ENCODE measurements at places on chromosomes 12 and 14.

- peak within 1 kb of the TSS; percentile 43 for H3K4me3 ChIP-seq
- no peaks in the 10 kb centered on the region for H3K36me3 ChIP-seq
- peak within 1 kb of the TSS; percentile 80 for H3K27ac ChIP-seq
- peaks cover 8% of the 10 kb centered on the region for H3K4me1 ChIP-seq
Observed at GRCh38 chr14:73612339-73613045, at the start of gene ACOT6. ACOT6 (plus strand) TSS chr14:73612517; CDS start chr14:73612572, 55 bp downstream.

GRCh38 chr14:73723406-73723796 lies 9.2 kb upstream of the PNMA1 start:
- H3K4me1 ChIP-seq: peaks cover 2% of the 10 kb centered on the region
- H3K36me3 ChIP-seq: peaks cover 39% of the 10 kb centered on the region
- H3K27me3 ChIP-seq: no peaks in the 10 kb centered on the region
- H3K27ac ChIP-seq: peak overlapping the region; percentile 59

DNA sequence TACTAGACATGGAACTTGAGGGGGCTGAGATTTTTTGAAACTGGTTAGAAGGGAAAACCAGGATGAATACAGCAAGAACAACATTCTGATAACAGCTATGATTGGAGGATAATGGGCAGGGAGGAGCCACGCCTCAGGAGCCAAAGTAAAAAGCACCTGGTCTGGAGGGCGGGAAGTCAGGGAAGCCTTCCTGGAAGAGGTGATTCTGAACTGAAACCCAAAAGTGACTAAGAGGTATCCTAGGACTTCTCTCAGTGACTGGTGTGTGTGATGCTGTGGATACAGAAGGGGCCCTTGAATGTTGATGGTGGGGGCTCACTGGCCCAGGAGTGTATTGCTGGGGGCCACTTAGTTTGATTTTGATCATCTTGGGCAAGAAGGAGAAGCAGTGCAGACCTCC lies 18.8 kb upstream of the GPR68 start:
- no peaks in the 10 kb centered on the region for H3K36me3 ChIP-seq
- H3K4me3 ChIP-seq: no peak overlapping the region
- no peak for DNase-seq
- peaks cover 11% of the 10 kb centered on the region for H3K4me1 ChIP-seq

DNA sequence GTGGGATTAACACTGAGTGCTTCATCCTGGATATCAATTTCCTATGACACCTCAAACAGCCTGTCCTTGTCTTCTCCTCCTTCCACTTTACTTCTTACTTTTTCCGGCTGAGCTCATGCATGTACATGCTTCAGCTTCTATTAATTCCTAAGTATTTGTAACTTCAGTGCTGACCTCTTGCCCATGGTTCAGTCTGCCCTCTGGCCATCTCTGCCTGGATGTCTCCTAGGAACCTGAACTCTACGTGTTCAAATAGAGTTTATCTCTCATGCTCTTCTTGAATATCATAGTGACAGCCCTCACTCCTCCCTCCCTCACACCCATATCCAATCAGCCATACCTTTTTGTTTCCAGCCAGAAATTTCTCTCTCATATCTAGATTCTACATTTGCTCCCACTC lies 141.6 kb downstream of the ATP23 start:
- no peak overlapping the region for H3K4me3 ChIP-seq
- H3K36me3 ChIP-seq: no peaks in the 10 kb centered on the region
- no peak overlapping the region for H3K27ac ChIP-seq
- H3K4me1 ChIP-seq: no peaks in the 10 kb centered on the region
- no peaks in the 10 kb centered on the region for H3K27me3 ChIP-seq

- H3K36me3 ChIP-seq: no peaks in the 10 kb centered on the region
- no peaks in the 10 kb centered on the region for H3K27me3 ChIP-seq
- peak within 1 kb of the TSS; percentile 54 for H3K4me3 ChIP-seq
- DNase-seq: peak; percentile 83
- H3K27ac ChIP-seq: peak within 1 kb of the TSS; percentile 90
- H3K4me1 ChIP-seq: peaks cover 6% of the 10 kb centered on the region
Observed at GRCh38 chr12:15910864-15911721, at the start of gene DERA. DERA (plus strand) TSS chr12:15911332; CDS start chr12:15911384, 52 bp downstream.

DNA sequence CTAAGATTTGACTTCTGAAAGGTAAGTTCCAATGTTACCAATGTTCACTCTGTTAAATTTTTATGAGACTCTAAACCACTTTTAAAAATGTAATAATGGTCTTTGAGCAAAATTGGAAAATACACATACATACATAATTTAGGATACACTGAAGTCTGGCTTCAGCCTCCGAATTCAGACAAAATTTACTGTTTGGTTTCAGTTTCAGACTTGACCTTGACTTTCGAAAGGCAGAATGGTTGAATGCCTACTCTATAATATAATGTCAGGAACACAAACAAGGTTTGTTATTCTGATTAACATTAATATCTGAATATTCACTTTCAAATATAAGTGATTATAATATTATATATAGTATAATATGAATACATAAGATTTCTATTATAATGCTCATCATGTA lies 74.1 kb upstream of the KRAS start:
- H3K4me3 ChIP-seq: no peak overlapping the region
- peaks cover 11% of the 10 kb centered on the region for H3K4me1 ChIP-seq
- no peak for DNase-seq
- no peaks in the 10 kb centered on the region for H3K27me3 ChIP-seq

- H3K27ac ChIP-seq: no peak overlapping the region
- H3K36me3 ChIP-seq: no peaks in the 10 kb centered on the region
- no peak for DNase-seq
- H3K4me1 ChIP-seq: no peaks in the 10 kb centered on the region
Observed at GRCh38 chr14:79916281-79916680, 295.0 kb downstream of the DIO2 start.

GRCh38 chr12:128867466-128867865 lies 14.2 kb downstream of the GLT1D1 start:
- DNase-seq: no peak
- H3K27ac ChIP-seq: no peak overlapping the region
- no peak overlapping the region for H3K4me3 ChIP-seq
- no peaks in the 10 kb centered on the region for H3K36me3 ChIP-seq
- no peaks in the 10 kb centered on the region for H3K4me1 ChIP-seq

DNA sequence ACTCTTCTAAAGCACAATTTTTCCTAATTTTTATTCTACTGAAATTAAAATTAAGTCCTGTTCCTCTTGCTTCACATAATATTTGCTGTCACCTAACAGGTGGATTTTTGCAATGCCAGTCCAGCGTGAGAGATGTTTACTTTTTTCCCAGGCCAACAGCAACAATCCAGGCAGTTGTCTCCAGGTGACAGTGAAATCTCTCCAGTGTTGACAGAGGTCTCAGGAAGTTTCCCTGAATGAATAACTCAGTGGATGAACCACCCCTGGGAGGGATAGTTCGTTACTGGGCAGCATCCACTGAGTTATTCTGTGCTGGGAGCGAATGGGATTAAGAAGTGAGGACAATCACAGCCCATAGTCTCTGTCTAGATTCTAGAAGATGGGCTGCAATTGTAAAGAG lies 7.1 kb upstream of the NT5DC3 start:
- H3K4me3 ChIP-seq: no peak overlapping the region
- H3K27me3 ChIP-seq: no peaks in the 10 kb centered on the region
- no peak overlapping the region for H3K27ac ChIP-seq
- DNase-seq: no peak
- H3K36me3 ChIP-seq: no peaks in the 10 kb centered on the region

DNA sequence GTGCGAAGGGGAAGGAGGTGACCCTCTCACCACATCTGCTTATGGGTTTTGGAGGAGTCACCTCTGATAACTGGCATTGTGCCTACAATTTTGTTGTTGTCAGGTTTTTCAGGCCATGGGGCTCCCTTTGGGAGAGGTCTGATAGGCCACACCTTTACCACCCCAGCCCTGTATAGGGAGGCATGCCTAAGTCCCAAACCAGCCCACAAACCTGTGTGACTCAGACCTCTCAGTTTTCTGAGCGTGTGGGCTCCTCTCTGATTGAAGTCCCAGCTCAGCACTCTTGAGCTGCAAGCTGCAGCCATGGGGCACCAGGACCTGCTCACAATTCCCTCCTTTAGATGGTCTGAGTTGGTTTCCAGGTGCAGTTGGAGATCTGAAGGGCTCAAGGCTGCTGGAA lies 1429.3 kb upstream of the TMEM132C start:
- no peak overlapping the region for H3K4me3 ChIP-seq
- H3K27ac ChIP-seq: no peak overlapping the region
- DNase-seq: no peak
- H3K27me3 ChIP-seq: no peaks in the 10 kb centered on the region
- H3K4me1 ChIP-seq: no peaks in the 10 kb centered on the region
- H3K36me3 ChIP-seq: no peaks in the 10 kb centered on the region

GRCh38 chr12:102281231-102281630 lies 83.6 kb upstream of the PMCH start:
- no peaks in the 10 kb centered on the region for H3K4me1 ChIP-seq
- H3K36me3 ChIP-seq: no peaks in the 10 kb centered on the region
- no peak for DNase-seq
- no peak overlapping the region for H3K4me3 ChIP-seq
- no peaks in the 10 kb centered on the region for H3K27me3 ChIP-seq

- H3K4me3 ChIP-seq: peak overlapping the region; percentile 18
- peaks cover 30% of the 10 kb centered on the region for H3K4me1 ChIP-seq
- peak overlapping the region; percentile 72 for H3K27ac ChIP-seq
Observed at GRCh38 chr12:53231671-53231920, 413 bp downstream of the RARG start.

GRCh38 chr14:52873694-52874093 lies 77.2 kb downstream of the FERMT2 start:
- H3K4me1 ChIP-seq: no peaks in the 10 kb centered on the region
- DNase-seq: no peak
- no peak overlapping the region for H3K4me3 ChIP-seq
- no peak overlapping the region for H3K27ac ChIP-seq

DNA sequence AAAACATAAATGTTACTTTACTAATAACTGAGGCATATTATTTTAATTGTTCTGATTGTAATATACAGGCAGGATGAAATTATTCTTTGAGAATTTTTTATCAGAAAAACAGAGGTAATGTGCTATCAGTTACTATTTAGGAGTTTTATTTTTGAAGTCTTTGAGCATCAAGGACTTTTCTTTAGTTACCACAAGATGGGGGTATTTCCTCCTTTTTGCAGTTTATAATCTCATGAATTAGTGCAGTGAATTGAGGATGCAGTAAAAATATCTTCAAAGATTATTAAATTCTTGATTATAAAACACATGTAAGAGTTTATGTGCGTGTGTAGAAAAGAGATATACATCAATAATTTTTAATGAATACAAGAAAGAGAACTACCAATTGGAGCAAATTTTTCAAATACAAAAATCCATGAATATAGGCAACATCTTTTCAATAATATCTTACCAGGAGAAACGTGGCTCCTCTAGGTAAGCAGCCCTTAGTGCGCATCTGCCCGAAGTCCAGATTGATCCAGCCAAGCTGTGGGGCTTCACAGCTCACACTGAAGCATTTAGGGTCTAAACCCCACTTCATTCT lies 71.6 kb downstream of the ERGIC2 start:
- H3K36me3 ChIP-seq: no peaks in the 10 kb centered on the region
- H3K27me3 ChIP-seq: no peaks in the 10 kb centered on the region
- H3K4me1 ChIP-seq: no peaks in the 10 kb centered on the region
- H3K4me3 ChIP-seq: no peak overlapping the region
- no peak overlapping the region for H3K27ac ChIP-seq

GRCh38 chr14:77967110-77967509 lies 167.2 kb downstream of the ADCK1 start:
- no peak for DNase-seq
- H3K4me3 ChIP-seq: no peak overlapping the region
- no peaks in the 10 kb centered on the region for H3K27me3 ChIP-seq
- H3K4me1 ChIP-seq: peaks cover 10% of the 10 kb centered on the region
- no peak overlapping the region for H3K27ac ChIP-seq
- no peaks in the 10 kb centered on the region for H3K36me3 ChIP-seq

DNA sequence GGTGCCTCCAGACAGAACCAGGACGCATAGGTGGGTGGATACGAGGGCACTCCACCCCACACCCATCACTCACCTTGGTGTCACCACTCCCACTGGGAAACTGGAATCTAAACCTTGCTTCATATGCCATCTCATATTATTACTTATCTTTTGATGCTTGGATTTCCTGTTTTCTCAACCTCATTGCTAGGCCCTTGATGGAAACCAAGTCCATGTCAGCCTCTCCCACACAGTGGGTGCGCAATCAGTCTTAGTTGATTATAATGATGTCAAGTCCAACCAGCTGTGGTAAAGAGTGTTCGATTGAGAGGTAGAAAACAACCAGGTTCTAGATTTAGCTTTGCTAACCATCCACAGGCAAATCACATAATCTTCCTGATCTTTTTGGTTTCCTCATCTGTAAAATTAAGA lies 584 bp upstream of the DDHD1 start:
- no peaks in the 10 kb centered on the region for H3K27me3 ChIP-seq
- no peaks in the 10 kb centered on the region for H3K36me3 ChIP-seq
- peaks cover 14% of the 10 kb centered on the region for H3K4me1 ChIP-seq
- H3K4me3 ChIP-seq: no peak overlapping the region
- DNase-seq: no peak

DNA sequence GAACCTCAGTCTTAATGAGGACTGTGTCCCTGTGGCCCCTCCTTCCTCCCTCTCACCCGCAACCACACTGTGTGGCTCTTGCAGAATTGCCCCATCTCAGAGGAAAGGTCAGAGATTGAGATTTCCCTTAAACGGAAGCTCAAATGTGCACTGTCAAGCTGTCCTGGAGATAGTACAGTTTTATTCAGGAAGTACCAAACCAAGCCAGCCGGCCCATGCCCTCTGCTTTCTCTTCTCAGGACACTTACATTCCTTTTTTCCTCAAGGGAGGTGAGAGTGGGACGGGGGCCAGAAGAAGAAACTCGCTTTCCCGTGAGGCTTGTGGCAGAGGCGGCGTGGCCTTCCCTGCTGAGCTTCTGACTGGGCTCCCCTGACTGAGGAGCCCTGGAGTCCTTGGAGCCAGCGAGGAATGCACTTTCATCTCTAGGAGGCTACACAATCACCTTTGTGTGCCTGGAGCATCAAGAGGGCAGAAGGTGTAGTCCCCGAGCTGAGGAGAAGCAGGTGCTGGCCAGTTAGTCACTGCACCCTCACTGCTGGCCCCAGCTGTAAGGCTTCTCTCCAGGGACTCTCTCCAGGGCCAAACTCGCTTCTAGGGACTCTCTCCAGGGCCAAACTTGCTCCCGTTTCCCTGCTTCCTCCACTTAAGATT lies 24.1 kb upstream of the ATP2A2 start:
- H3K4me1 ChIP-seq: peaks cover 9% of the 10 kb centered on the region
- no peaks in the 10 kb centered on the region for H3K27me3 ChIP-seq
- H3K36me3 ChIP-seq: no peaks in the 10 kb centered on the region
- H3K27ac ChIP-seq: peak overlapping the region; percentile 33
- DNase-seq: peak; percentile 57

- H3K4me1 ChIP-seq: no peaks in the 10 kb centered on the region
- no peak overlapping the region for H3K4me3 ChIP-seq
- no peaks in the 10 kb centered on the region for H3K36me3 ChIP-seq
- DNase-seq: no peak
Observed at GRCh38 chr14:34478261-34478660, 16.2 kb upstream of the SPTSSA start.

Data from body of pancreas (tissue), 4 donors.